ENCODE measurements at places on chromosomes 12 and 14. TPM values are rescaled to one million over a fixed set of nuclear protein-coding genes. Genes with fewer than 3 reads are reported as not detected.

DNA sequence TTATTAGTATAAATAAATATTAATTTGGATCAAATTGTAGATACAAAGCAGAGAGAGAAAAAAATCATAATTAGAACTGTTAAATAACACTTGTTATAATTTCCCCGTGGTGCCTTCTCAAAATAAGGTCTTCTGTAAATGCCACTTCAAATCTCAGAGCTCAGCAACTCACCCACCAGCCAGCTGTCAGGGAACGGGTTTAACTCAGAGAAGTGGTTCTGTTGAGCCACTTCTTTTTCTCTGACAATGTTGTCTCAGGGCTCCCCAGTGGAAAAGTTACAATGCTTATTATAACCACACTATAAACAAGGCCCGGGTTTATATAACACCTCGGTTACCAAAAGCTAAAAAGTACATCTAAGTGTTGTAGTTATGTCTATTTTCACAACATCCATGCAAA, 452.6 kb downstream of the GLT1D1 start:
- DNase-seq: no peak

GRCh38 chr12:22593864-22594263, 31.1 kb upstream of the ETNK1 start:
- no peak for DNase-seq

DNA sequence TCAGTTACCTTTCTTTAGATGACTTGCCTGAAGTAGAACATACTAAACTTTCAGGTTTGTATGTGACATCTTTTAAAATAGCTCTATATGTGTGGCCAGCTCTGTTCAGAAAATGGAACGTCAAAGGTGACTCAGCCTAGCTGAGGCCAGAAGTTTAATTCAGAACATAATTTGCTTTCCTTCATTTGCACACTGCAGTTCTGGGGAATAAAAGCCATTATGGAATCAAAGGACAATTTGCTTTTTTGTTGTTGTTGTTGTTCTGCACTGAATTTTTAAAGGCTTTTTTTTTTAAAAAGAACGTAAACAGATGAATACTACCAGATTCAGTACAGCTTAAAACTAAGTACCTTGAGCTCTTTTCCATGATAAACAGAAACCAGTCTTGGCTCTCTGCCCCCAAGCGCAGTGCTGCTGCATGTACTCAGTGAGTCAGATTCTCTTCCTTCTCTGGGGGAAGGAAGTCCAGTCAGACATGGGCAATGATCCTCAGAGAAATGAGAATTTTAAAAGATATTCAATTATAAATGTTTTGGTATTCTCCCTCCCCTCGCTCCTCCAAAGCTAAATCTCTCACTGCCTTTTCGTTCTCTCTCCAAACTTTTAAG, 644.2 kb downstream of the NOVA1 start:
- DNase-seq: no peak

DNA sequence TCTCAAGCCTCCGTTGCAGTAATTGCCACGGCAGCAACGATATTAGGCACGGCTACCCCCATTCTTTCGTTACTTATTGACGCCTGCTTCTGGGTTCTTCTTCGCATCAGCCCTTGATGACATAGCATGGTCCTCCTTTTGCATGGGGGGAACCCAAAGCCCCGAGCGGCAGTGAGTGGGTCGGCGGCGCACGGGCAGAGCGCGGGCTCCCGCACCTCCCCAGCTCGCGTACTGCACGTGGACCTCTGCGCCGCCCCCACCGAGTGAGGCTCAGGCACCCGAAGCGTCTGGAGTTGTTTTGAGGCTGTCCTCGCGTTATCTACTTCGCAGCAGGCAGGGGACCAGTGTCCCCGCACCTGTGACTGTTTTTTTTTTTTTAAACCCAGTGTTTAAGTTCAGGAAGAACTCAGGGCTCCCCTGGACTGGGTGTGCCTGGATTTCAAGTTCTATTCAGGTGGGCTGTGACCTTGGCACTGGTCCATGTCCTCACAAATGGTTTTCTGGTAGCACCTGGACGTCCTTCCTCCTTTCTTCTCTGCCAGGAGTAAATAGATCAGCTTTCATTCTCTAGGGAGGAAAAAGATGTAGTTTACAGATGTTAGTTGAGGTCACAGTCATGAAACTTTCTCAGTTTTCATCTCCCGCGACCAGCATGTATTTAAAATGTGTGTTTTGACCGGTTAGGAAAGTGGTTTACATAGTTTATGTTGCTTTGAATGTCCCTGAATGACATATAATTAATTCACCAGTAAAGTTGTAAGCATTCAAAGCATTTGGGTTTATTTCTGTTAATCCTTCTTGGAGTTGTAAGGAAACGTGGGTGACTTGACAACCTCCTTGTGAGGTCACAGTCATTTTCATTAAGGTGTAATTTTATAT, 1.4 kb upstream of the FOXN4 start:
- no peak for DNase-seq

- DNase-seq: no peak
These were observed 26.8 kb downstream of the BCAT1 start for GRCh38 chr12:24922090-24922489.

DNA sequence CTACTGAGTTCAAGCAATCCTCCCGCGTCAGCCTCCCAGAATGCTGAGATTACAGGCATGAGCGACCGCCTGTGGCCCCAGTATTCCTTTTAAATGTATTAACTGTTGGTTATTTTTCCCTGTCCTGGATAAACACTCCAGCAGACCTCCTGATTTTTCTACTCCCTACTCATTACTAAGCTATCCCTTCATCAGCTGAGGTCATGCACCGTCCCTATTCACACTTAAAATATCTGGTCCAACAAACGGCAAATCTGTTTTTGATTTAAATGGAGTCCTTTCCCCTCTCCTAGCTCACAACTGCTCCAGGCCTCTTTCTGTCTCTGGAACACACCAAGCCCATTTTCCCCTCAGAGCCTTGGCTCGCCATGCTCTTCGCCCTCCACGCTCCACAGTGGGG, 1003.3 kb upstream of the TMEM132C start:
- DNase-seq: no peak

DNA sequence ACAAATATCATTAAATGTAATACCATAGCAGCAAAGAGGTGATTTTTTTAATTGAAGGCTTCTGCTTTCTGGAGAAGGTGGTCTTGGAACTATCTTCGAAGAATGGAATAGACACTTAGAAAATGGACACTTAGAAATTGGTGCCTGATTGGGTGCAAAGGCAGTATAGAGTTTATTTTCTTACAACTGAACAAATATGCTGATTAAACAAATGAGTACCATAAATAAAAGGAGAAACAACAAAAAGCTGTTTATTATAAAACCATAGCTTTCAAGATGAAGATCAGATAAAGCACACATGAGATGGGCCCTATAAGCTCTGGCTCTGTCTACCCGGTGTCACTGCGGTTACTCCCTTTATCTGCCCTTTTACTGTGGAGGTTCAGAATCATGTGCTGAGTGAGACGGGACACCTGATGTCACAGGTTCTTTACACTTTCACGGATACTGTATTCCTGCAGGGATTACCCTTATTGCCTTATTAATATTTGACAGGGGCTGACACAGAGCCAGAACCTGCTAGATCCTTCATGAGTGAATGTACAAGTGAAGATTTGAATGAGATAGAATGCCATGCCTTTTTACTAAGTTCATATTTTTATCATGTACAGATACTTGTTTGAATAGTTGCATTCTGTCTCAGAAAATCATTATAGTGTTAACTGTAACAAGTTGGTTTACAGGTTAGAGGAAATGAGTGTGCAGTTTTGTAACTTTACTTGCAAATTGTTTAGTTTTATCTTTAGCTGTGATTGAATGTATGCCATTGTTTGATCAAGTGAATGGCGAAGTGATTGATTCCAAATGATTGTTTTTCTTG, 477.5 kb upstream of the RGS6 start:
- no peak for DNase-seq

DNA sequence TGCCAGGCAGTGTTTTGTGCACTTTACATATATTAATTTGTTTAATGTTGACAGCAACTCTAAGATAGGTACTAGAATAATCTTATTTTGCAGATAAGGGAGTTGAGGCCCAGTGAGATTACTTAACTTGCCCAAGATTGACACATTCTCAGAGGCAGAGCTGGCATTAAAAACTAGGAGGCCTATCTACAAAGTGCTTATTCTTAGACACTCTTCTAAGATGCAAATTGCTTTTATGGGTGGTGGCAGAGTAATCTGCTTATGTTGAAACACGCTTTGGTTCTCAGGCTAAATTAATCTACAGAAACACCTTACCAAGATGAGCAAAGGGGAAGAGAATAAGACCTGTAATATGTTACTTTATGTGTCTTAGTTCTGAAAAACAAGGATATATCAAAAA, 7.2 kb downstream of the MGP start:
- DNase-seq: no peak

DNA sequence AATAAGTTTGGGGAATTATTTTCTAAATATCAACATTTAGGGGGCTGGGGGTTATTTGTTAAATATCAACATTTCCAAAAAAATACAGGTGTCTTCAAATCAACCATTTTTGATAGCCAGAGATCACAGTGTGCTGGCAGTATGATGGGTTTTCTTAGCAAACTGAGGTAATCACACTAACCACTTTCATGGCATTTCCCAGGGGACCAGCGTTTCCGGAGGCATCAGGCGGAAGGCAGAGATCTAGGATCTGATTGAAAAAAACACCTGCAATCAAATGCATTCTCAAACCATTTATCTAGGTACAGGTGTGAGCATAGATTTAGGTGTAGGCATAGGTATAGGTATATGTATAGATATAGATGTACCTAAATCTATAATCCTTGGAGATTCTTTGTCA, 34.6 kb downstream of the GLRX5 start:
- no peak for DNase-seq

- DNase-seq: no peak
These were observed 18.8 kb downstream of the BMAL2 start for GRCh38 chr12:27351476-27351875.

GRCh38 chr14:34355584-34356263, 106.3 kb downstream of the SPTSSA start:
- no peak for DNase-seq

DNA sequence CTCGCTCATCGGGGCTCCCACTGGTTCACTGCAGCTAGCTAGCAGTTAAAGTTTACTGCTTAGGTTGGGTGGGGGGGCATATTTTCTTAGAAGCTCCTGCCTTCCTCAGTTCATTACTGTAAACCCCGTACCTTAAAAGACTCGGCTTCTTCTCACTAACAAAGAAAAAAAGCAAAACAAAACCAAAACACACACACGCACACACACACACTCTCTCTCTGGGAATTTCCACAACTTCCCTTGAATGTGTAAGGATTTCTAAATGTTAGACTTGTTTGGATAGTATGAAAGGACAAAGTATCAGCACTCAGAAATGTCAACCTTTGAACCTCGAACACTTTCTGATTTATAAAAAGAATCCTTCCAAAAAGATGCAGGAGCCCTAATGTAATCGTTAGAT, 927 bp downstream of the PTHLH start:
- no peak for DNase-seq

DNA sequence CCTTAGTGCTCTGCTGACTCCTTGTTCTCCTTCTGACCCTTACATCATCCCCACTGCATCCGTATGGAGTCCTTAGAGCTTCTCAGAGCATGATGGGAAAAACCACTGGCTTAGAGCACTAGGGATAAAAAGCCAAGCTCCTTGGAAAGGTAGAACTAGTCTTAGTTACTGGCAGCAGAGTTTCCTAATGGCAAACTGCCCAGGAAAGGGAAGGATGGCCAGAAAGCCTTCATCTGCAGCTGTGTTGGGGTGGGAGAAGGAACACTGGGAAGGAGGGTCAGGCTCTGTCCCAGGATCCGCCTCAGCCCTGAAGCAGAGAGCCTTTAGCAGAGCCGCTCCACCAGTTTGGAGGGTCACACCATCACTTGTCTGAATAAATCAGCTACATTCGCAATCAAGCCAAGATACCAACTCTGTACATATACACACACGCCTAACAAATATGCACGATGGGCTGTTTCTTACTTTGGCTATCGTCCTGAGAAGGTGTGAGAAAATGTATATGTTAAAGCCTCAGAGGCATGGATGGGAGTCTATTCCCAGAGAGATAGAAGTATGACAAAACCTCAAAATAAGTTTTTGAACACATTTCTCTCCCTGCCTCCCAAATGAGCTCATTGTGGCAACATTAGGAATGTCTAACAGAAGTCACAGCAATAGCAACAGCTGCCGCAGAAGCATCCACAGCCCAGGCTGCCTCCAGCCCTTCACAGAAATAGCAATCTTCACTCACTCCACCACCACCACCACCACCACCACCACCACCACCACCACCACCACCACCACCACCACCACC, 18.6 kb upstream of the GALNT8 start:
- DNase-seq: no peak

- DNase-seq: no peak
These were observed 71.0 kb downstream of the RCOR1 start for GRCh38 chr14:102663440-102663839.

DNA sequence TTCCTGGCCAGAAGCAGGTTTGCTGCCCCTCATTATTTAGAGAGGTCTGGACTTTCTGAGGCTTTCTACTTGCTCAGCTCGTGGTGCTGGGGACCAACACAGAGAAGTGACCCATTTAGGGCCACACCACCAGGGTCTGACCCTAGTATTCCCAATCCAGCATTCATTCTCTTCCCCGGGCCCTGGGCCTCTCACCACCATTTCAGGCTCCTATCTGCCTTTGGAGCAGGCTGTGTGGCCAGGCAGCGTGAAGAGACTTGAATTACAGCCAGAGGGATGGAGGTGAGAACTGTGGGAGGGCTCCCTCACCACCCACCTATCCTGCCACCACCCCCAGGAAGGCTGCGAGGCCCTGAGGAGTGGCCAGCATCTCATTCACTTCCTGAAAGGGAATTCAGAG, 24.6 kb downstream of the FAM222A start:
- DNase-seq: no peak

DNA sequence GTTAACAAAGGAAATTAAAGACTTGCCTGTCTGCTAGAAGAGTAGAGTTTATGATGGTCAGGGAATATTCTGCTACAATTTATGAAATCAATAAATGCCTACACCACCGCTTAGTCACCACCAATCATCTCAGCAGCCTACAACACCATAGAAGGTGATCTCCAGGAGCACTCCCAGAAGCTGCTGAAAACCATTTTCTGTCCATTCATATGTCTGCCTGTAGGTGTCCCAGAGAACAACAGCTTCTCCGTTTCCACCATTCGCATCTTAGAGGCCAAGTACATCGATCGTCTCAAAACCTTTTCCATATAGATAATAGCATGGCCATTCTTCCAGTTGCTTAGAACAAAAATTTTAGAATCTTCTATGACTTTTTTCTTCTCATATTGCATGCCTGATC, 303.4 kb downstream of the KCNC2 start:
- no peak for DNase-seq

- no peak for DNase-seq
These were observed 1.6 kb downstream of the FMNL3 start for GRCh38 chr12:49705479-49706134.

OR6C76 gene
- polyA plus RNA-seq: not detected

CLEC6A gene
- 0.07 TPM for polyA plus RNA-seq

NOXRED1 gene
- 2.8 TPM for polyA plus RNA-seq

CIT gene
- 17.7 TPM for polyA plus RNA-seq

SLC7A7 gene
- 129 TPM for polyA plus RNA-seq

IRAK3 gene
- 4.4 TPM for polyA plus RNA-seq

CD163 gene
- polyA plus RNA-seq: 9.7 TPM

PGF gene
- 9.1 TPM for polyA plus RNA-seq

SERPINA12 gene
- polyA plus RNA-seq: 0.65 TPM

Measured in renal pelvis (tissue), 12 donors.